Endothelial cell of umbilical vein (primary cell): ENCODE measurements at places on chromosomes 7 and 10.

GRCh38 chr10:21496343-21497176 lies 28.9 kb downstream of the SKIDA1 start:
- peak; percentile 63 for DNase-seq

GRCh38 chr7:69049326-69049725 lies 548.9 kb upstream of the AUTS2 start:
- DNase-seq: no peak

- DNase-seq: no peak
These were observed 17.7 kb downstream of the GOLGA7B start for GRCh38 chr10:97867220-97867800.

GRCh38 chr10:60140651-60141632 lies 234.6 kb upstream of the CCDC6 start:
- no peak for DNase-seq

- peak; percentile 94 for DNase-seq
These were observed 4.6 kb downstream of the HABP2 start for GRCh38 chr10:113557424-113557862.

DNA sequence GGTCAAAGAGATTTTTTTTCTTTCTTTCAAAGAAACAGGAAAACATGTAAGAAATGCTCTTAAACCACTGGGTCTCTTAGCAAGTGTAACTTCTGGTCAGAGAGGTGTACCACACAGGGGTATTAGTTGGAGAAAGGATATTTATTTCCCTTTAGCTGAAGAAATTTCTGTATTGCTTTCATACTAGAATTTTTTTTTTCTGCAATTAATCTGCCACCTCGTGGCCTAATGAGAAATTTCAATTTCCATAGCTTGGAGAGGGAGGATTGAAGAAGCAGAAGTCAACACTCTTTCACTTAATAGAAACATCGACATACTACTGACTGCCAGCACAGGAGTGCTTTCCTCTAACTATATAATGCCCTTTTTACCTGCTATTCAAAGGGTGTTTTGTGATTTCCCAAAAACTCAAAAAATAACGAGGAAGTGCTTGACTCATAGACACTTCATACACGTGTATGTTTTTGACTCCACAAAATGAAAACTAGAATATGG lies 177.6 kb upstream of the NAMPT start:
- peak; percentile 83 for DNase-seq

GRCh38 chr7:2350861-2351260 lies 3.8 kb upstream of the EIF3B start:
- DNase-seq: no peak

GRCh38 chr7:37212556-37212955 lies 236.1 kb downstream of the ELMO1 start:
- peak; percentile 95 for DNase-seq

GRCh38 chr7:2010551-2011265 lies 222.0 kb downstream of the MAD1L1 start:
- DNase-seq: no peak

DNA sequence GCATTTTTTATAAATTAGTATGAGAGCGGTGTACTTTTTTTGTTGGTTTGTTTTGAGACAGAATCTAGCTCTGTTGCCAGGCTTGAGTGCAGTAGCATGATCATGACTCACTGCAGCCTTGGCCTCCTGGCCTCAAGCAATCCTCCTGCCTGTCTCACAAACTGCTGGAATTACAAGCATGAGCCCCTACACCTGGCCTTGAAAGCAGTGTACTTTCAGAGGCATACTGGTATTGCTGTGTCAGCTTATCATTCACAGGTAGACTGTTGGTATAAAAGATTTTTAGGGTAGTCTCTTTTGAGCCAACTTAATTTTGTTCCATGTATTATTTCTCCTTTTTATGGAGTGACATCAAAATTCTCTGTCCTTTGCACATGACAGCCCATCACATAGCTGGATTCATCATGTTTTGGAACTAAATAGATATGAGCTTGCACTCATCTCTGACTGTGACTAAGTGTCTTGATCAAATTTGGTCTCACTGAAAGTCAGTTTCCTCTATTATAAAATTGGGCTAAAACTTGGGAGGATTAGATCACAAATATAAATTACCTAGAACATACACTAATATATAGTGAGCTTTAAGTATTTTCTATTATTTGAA lies 12.4 kb downstream of the GNAT3 start:
- DNase-seq: peak; percentile 61

DNA sequence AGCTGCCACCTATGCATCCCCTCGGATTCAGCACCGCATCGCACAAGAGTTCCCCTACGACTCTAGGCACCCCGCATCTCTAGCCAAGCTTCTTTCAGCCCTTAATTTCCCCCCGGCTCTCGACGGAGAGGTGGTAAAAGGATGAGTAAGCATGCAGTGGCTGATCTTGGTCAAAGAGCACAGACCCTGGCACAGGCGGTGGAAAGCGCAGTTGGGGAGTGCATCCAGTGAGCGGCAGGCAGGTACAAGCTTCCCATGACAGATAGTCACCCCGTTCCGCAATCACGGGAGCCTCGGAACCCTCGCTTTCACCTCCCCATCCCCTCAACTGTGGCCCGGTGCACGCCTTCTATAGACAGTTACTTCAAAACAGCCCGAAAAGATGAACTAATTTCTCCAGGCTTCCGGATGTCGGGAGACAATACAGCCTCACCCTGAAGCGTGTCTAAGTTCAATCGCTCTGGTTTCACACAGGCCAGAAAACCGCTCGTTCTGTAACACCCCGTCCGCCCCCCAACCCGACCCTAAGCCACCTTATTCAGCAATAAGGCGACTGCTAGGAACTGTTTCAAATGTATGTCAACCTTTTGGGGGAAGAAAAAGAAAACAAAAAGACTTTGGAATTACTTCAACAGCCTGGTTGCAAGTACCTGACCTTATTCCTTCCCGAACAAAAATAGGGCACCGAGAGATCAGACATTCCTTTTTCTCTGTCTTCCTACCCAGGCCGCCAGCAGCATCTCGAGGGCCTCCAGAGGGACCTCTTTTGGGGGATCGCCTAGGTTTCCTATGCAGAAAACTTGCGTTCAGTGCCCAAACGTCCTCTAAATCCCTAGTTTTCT lies 1.4 kb downstream of the RHEB start:
- DNase-seq: peak; percentile 54

DNA sequence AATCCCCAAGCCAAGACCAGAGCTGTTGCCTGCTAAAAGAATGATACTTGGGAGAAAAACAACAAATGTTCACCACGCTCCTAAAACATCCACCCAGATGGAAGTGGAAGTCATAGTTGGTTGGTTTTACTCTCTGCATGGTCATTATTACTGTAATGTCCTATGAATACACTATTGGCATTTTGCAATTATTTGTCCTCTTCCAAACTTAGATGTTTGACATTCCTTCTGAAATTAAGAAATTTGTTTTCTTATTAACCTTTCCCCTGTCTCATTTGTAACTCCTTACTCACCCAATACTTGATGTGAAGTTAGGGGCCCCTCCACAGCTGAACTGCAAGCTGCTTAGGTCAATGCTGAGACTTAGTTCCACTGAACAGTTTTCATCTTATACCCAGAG lies 383.3 kb downstream of the INHBA start:
- DNase-seq: no peak

DNA sequence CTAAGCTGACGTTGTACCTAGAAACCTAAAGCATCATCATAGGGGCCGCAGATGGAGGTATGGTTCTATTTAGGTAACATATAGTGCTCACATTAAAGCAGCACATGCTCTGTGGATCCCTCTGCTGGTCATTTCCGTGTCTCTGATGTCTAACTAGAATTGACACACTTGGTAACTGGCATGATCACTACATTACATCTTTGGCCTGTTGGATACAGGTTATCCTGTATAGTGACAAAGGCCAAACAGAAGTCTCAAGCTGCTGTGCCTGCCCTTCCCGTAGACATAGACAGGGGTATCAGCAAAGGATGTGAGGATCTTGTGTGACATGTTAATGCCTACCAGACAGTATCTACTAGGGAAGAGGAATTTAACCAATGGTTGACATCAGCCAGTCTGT lies 51.2 kb downstream of the KIF5B start:
- peak; percentile 57 for DNase-seq

- no peak for DNase-seq
These were observed 202.8 kb upstream of the DKK1 start for GRCh38 chr10:52111101-52111891.

DNA sequence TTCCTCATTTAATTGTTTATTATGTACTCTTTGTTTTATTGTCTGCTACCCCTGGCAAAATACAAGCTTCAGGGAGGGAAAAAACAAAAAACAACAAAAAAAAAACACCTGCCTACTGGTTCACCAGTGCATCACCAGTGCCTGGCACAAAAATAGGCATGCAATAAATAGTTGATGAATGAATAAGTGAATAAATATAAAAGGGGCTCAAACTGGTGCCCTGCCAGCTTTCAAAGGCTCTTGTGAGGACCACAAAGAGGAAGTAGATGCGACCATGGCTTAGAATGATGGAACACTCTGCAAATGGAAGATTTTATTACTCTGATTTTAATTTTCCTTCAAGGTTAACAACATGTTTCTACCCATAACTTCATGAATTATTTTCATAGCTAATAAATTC lies 213.0 kb upstream of the INHBA start:
- no peak for DNase-seq

DNA sequence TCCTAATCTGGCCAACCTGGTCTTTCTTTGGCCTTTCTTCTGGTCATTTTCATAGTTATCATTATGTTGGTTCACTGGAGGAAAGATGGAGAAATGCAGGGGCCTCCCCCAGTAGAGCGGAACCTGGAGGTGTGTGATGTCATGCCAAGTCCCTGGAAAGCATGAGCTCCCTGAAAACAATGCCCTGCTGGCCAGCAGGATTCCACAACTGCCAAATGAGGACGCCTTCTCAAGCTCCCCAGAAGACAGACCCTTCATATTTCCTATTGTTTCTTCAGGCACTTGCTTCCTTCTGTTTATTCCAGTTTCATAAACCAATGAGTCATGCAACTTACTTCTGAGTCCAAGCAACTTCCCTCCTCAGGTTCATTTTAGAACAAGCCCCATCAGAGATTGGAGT lies 339.0 kb downstream of the GATA3 start:
- peak; percentile 60 for DNase-seq

DNA sequence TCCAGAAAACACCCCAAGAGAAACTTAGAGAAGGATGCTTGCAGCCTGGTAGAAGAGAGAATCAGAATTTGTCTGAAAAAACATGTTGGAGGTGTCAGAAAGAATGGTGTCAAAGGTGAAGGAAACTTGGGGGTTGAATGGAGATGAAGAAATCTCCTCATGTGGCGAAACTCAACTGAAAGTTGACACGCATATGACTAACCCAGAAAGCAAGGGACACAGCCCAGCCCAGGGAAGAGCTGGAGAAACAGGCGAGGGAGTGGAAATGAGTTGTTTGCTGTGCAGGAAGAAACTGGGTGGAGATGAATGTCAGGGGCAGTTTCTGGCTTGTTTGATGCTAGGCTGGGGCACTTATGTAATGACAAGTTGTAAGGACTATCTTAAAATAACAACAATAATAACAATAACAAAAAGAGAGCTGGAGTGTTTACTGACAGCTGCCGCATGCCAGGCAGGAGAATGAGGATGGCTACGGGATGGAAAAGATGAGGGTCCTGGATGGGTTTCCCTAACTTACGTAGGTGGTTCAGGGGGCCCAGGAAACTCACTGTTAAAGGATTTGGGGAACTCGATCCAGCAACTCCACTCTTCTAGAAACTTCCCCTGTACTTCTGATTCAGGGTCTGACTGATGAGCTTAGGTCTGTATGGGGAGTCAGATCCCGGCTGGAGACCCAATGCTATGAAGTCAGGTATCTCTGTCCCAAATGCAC lies 57.4 kb downstream of the MAP3K8 start:
- no peak for DNase-seq

DNA sequence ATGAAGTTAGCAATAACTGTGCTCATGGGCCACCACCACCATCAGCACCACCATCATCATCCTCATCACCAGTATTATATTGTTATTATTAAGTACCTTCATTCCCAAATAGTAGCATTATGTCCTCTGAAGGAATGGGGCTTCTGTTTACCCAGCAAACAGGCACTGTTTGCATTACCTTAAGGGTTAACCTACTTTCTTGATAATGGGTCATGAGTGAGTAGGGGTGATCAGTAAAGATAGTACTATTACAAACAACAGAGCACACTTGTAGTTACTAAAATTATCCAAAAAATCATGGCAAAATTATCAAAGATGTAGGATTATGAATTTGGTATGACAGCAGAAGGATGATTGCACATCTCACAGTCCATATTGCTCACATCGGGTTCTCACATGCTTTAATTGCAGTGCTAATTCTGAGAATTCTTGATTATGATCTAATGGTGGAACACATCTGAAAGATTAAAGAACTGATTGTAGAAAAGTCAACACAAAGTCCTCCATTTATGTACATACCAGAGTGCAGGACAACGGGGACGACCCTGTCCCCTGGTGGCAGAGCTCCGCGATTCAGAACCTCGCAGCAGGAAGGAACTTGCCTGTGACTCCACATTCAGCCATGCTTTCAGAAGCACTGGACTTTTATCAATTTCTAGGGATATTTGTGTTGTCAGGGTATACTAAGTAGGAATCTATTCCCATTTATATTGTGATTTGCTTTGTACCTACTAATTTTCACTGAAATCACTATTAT lies 31.0 kb downstream of the PDE1C start:
- no peak for DNase-seq

DNA sequence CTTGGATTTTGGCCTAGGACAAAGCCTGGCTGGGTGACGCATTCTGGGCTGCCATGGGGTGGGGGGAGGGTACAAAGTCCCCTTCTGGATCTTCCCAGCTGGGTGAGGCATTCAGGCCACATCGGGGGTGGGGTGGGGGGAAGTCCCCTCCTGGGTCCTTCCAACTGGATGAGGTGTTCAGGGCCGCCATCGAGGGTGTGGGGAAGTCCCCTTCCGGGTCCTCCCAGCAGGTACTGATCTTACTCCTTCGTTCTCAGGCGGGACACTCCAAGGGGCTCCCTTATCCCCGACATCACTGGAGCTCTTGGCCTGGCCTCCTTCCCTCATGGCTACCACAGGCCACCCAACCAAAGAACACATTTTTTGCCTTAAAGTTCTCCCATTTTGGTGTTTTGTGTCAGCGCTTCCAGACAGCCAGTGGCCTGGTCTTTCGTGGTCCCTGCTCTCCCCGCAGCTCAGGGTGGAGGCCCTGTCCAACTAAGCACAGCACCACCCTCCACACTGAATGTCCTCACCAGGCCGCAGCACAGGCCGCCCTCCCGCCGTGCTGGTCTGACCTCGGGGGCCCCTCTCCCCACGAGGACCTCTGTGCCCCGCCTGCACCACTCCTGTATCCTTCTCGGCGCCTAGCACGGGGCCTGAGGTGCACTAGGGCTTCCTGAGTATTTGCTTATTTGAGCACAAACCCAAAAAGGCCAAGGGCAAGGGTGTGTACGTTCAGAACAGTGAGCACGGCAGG lies 38.5 kb downstream of the EN2 start:
- no peak for DNase-seq
